ENCODE measurements at places on chromosomes 4 and X.
A peak's percentile ranks its signal among the peaks of the same experiment; 100 is the strongest.

DNA sequence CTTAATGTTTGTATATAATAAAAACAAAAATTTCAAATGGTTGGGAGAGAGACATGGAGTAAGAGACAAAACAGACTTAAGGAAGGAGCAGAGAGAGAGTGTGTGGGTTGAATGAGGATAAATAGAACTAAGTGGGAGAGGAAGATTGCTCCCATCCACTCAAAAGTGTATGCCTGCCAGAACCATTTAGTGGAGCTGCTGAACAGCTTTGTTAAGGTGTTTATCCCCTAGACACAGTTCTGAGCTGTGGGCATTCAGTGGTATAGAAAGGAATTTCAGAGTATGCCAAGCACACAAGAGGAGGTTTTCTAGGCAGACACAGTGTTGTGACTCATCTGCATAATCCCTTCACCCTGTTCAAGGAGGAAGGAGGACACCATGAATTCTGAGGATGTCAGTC, 508.6 kb upstream of the EPHA5 start:
- no peak for DNase-seq

- DNase-seq: no peak
These were observed 56.5 kb downstream of the NCAPG start for GRCh38 chr4:17867276-17867675.

DNA sequence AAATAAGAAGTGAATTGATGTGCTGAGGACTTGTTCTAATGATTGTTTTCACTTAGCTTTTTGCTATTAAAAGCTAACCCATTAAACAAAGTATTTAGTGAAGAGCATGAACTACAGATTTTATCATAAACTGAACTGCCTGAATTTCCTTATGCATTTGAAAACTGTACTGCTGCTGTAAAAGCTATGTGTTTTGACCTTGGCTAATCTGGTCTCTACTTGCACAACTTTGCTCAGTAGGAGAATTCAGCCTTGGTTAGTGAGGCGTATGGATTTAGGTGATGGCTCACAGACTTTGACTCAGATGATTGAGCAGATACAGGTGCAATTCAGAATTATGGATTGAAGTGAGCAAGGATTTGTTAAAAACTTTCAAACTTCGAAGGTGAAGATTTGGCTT, 38.7 kb upstream of the FAT1 start:
- DNase-seq: no peak

GRCh38 chrX:43002526-43003203, 224.7 kb upstream of the PPP1R2C start:
- no peak for DNase-seq

DNA sequence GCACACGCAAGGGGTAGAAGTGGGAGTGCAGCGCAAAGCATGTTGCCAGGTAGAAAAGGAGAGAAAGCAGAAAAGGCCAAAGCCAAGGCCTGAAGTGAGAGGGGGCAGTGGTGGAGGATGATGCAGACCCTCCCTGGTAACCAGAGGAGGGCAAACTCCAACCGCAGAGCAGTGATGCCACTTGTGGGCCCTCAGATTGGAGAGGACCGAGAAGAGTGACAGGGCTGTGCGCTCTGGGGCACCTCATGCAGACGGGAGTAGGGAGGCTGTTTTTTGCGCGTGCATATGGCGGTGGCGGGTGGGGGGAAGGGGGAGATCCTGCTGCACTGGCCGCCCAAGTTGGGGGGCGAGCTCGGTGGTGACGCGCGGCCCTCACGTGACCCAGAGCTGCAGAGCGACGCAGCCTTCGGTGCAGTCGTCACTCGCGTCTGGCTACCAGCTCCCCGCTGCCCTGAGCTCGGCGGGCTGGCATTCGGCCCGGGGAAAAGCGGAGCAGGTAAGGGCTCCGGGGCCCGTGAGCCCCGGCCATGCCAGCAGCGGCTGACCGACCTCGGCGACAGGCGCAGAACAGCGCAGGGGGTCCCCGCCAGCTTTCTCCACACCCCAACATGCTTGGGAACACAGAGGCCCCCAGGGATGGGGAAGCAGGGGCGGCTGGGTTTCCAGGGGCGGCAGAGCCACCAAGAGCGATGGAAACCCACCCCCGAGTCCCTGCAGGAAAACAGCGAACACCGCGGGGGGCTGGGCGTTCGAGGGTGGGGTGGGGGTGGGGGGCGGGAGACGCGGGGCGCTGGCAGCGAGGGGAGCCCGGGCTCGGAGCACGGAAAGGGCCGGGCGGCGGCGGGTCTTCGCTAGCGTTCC, at the start of gene BEX3:
Gene BEX3, plus strand, starts transcription at position 421 of the 861 bp plus-strand sequence. CDS start 984 bp downstream, outside the sequence.
- no peak for DNase-seq

DNA sequence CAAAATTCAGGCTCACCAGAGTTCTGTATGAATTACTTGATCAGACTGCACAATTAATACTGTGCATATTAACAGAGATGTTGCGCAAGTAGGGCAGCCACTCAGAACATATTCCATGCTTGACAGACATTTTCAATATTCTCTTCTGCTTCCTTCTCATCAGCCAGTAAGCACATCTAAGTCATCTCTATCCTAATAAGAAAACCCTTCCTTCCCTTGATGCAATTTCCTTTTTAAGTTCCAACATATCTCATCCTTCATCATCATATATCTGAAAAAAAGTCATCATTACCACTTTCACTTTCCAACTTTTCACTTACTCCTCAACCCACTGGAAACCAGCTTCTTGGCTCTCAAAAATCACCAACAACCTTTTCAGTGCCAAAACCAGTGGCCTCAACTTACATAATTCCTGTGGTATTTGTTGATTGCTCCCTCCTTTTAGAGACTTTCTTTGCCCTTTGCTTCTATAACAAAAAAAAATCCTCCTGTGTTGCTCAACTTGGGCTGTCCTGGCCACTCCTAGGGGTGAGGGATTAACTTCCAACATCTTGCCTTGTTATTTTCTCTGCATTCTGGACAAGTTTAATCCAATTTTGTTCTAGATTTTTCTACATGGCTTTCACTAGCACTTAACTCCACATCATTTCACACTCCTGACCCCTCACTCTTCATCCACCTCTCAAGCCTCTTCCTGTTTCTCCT, 14.1 kb downstream of the MBNL3 start:
- DNase-seq: no peak

- DNase-seq: no peak
These were observed 150.8 kb downstream of the RBMX2 start for GRCh38 chrX:130552444-130553073.

GRCh38 chr4:98937986-98938720, 9.2 kb upstream of the EIF4E start:
- no peak for DNase-seq

DNA sequence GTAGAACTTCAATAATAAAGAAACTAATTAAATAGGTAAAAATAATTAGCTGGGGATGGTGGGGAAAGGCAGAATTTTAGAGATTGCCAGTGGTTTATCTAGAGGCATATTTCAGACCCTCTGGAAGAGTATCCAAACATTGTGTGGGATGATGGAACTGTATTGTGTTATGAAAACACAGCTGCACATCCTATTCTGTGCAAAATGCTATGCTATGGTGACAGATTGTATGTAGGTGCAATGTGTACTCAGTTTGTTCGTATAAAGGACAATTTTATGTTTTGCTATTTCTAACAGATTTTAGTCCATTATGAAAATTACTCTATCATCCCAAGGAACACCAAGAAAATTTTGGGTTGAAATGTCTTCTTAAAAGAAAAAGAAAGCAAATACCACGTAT, 1054.7 kb downstream of the PDHA2 start:
- DNase-seq: no peak

GRCh38 chrX:53239474-53239873, 14.5 kb upstream of the KDM5C start:
- DNase-seq: peak; percentile 32

DNA sequence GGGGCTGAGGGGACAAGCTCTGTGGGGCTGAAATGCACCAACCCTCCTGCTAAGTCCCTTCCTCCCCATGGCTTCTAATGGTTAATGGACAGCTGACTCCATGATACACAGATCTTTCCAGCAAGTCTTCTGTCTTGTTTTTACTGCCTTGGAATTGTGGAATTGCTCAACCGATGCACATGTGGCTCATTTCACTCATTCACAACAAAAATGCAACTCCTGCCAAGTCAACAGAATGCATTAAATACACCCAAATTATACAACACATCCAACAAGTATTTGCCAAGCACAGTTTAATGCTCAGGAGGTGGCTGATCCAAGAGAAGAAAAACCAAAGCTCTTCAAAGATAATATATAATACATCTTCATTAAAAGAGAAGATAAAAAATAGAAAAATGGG, 61.9 kb upstream of the PAGE4 start:
- DNase-seq: no peak

GRCh38 chr4:145840162-145840768, 98.4 kb downstream of the ZNF827 start:
- no peak for DNase-seq
